D341Med (cell line): ENCODE measurements at places on chromosomes 6 and 20.

DNA sequence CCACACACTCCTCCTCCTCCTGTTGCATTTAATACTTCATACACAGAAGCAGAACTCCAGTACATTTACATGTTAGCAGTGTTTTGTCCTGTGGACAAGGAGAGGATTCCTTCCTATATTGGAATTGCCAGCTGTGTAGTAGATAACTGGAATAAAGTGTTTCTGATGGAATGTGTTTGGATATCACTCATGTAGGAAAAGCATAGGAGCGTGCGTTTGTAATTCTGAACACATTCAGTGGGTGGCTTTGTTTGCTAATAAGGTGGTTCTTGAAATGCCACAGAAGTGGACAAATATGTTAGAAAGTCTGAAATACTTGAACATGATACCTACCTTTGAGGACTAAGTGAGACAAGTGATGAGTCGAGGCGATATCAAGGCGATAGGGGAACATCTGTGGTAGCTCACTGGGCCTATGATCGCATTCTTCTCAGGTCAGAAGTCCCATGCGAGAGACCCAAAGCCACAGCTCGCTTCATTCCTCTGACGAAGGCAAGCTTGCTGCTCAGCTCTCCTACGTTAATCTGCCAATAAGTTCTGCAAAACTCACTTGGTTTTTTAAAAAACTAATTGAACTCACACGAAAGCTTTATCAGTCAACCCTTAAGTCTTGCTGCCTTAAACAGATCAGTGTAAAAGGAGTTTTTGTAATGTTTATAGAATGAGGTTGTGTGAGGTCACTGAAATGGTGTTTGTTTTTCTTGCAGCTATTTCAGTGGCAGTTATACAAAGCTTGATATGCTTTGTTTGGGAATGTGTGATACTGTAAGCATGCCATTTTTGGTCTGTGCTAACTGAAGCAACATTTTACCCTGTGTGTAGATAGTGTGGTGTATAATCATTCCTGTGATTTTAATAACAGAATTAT, 159.9 kb downstream of the SOX4 start:
- DNase-seq, result no peak

DNA sequence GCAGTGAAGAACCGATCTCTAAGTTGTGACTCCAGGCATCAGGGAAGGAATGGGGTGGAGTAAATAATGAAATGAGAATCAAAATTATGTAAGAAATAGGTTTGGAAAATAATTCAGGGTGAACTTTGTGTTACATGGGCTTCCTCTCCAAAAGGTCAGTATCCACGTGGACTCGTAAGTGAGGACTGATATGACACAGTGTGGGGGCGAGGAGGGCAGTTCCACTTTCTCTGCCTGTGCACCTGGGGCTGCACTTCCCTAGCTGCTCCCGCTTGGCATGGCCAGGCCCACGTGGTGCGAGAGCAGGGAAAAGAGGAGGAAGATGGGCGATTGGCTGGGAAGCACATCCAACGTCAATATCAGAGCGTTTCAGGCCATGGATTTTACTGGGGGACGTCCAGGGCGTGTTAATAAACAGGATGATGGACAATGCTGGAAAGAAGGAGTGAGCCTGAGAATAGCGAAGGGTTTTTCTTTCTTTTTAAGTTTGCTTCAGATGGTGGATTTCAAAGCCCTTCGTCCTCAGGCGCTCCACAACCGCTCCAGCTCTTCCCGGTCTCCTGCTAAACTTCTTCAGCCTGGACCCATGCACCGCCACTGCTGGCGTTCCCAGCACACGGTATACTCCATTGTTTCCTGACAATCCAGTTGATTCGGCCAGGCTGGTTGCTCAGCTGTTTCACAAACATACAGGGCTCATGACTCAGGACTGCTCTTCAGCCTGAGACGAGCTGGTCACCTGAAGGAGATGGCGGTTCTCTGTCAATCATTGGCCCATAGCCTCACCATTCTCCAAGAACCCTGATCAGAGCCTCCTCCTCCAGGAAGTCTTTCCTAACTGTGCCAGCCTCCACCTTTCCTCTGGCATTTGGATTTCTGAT, 11.8 kb downstream of the CCR6 start:
- DNase-seq, result no peak

- DNase-seq, result no peak
Observed at GRCh38 chr6:1762203-1762602, 152.5 kb downstream of the FOXC1 start.

GRCh38 chr6:162653808-162654207, 73.8 kb downstream of the PRKN start:
- no peak for DNase-seq

DNA sequence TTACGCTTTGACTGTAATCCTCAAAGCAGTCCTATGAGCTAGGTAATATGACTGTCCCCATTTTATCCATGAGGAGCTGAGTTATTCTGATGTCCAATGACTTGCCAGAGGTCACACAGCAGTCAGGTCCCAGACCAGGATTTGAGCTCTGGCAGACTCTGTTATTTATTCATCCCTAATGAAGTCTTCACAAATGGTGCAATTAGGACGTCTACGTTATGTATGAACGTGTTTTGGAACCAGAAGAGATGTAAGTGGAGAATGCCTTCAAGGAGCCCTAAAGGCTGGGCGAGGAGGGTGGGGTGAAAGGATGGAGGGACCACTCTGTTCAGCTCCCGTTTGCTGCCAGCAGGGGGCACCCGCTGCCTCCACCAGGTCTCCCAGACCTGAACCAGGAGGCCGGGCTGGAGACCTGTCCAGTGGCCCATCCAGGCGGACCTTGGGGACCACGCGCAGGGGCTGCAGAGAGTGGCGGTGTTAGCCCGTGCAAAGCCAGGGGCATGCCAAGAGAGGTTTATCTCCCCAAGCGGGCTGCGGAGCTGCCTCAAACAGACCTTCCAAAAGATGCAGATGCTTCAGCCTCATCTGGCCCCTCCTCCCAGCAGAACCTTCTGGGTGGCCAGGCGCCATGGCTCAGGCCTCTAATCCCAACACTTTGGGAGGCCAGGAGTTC, 15.2 kb upstream of the ZNF335 start:
- peak; percentile 89 for DNase-seq

DNA sequence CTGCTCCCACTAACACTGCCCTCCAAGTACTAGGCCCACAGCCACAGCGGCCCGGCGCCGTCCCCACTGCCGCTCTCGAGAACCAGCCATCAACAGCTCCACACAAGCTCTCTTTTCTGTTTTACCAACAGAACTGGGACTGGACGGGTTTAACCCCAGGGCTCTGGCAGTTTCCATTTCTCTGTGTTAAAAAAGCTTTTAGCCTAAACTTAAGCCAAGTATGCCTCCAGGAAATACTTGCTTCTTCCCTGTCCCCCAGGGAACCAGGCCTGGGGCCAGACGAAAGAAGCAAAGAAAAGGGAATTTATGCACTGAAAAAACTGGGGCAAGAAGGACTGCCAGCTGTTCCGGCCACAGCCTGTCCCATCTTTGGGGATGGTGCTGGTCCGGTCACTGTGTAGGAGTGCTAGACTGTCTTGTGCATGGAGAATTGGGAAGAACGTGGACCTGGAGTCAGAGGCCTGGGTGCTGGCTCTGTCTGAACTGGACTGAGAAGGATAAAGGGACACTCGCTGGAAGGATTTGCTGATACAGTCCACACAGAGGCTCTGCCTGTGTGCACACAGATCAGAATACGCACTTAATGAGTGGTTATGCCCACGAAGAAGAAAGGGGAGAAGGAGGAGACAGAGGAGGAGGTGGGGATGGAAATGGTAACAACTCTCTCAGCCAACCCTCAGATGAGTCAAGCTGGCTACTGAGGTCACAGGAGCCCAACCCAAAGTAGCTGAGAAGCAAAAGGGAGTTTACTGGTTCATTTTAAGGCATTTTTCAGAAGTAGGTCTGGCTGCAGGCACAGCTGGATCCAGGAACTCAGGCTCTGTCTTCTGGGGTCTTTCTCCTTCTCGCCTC, 254.4 kb upstream of the PMEPA1 start:
- DNase-seq, result no peak

GRCh38 chr20:36060676-36061075, 92.3 kb downstream of the CNBD2 start:
- DNase-seq, result no peak

GRCh38 chr6:4957521-4958231, 46.2 kb downstream of the RPP40 start:
- no peak for DNase-seq

DNA sequence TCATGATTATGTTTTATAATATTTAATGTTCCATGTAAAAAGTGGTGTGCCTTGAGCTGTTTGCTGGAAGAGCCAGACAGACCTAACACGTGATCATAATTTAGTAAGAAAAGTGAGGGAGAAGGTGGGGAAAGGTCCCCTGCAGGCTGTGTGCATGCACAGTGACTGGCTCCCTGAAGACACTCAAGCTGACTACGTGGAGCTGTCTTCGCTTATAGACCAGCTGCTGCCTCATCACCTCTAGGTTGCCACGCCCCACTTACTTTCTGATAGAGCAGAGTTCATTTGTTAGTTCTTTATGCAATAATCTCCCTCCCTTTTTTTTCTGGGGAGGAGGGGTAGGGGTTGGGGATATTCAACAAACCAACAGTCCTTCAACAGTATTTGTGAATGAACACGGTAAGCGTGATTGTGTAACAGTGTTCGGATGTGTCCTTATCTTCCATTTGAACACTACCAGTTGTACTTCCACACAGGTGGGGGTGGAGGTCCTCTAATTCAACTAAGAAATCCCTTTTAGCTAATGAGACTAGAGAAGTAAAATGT, 157.3 kb downstream of the BACH2 start:
- no peak for DNase-seq

DNA sequence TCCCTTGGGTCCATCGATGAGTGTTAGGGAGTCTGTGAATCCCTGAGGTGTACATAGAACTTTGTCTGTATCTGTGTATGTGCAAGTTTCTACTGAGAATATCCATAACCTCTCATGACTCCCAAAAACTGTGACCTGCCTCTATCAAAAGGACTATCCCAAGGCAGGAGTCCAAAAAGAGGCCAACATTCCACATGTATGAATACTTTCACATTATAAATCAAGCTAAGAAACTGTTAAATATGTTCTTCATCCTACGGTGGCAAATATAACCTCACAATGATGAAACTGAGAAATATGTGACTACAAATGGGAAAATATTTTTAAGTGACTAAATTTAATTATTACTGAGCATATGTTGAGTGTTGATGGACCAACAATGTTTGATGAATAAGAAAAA, 16.1 kb upstream of the STX11 start:
- no peak for DNase-seq

GRCh38 chr6:36752187-36752885, 54.7 kb downstream of the RAB44 start:
- DNase-seq, result no peak

DNA sequence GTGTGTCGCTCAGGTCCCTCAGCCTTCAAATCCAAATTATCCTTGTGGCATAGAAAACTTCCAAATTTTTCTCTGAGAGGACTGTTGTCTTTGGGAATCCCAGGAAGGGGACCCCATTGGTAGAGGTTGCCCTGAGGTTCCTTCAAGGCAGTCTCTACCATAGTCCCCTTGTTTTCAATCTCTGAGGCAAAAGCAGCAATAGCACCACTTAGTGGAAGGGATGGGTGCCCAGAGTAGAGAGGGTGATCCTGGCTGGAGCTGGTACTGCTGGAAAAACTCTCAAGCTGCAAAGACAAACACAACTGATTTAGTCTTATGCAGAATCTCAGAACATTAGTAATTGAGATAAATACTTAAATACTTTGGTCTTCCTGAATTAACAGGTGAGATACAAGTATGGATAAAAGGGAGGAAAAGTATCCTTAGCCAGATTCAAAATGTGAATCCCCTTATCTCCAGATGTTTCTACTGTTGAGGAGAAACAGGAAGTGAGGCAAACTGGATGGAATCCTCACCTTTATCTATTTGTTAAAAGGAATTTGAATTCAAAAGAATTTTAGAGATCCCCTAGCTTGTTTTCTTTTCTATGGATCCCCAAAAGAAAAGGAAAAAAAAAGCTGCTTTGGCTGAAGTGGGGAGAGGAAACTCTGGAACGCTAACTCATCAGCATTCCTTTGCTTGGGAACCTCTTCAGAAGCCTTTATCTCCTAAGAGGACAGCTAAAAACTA, 13.4 kb downstream of the ZNF318 start:
- peak; percentile 42 for DNase-seq

GRCh38 chr6:118135371-118135770, 228.3 kb downstream of the SLC35F1 start:
- DNase-seq, result no peak

DNA sequence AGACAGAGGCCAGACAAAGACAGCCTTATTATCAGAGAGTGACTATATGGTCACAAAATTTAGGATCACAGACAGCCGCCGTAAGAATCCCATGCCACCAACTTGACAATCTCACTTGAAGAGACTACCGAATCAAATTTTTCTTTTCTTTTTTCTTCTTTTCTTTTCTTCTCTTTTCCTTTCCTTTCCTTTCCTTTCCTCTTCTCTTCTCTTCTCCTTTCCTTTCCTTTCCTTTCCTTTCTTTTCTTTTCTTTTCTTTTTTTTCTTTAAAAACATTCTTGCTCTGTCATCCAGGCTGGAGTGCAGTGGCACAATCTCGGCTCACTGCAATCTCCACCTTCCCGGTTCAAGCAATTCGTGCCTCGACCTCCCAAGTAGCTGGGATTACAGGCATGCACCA, 1.2 kb upstream of the EPPIN start:
- no peak for DNase-seq

DNA sequence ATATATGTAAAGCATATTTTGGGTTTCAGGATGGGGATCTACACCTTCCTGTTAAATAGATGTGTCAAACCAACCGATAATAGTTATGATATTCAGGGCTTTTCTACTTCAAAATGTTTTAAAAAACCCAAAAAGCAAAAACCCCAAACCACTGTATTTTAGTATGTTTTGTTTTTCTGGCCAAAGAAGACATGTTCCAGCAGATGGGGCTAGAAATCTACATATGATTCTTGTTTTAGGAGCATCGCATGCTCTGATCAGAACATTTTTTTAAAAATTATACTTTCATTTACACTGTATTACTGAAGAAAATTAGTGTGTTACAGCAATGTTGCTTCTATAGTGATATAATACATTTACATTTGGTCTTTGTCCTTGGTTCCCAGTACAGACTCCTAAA, 11.0 kb downstream of the RMND1 start:
- no peak for DNase-seq

DNA sequence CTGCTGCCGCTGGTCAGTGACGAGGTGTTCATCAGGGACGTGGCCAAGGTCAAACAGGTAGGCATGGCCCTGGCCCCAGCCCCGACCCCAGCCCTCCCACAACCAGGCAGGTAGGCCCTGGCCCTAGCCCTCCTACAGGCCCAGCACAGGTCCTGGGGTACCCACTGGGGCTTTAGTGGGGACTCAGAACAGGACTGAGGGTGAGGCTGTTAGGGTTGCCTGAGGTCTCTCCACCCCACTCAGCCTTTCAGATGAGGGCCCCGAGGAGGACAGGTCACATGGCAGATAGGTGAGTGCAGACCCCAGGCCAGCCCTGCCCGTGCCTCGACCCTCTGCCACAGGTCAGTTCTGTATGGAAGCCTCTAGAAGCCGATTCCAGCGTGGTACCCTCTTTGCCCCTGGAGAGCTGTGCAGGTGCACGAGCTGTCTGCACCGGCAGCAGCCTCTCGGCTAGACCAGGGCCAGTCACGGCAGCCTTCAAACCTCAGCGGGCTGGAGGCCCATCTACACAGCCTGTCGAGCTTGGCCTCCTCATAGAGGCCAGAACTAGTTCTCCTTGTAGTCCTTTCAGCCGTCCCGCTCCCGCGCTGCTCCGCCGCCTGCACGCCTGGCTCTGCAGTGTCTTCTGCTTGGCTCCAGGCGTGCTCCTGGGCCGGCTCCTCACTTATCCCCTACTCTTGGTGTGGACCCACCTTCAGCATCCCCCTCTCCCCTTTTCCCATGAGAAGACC, 35.5 kb downstream of the PYGB start:
- no peak for DNase-seq

GRCh38 chr20:56860413-56860812, 231.3 kb downstream of the TFAP2C start:
- DNase-seq, result no peak
